ENCODE measurements at places on chromosomes 5 and 9.

DNA sequence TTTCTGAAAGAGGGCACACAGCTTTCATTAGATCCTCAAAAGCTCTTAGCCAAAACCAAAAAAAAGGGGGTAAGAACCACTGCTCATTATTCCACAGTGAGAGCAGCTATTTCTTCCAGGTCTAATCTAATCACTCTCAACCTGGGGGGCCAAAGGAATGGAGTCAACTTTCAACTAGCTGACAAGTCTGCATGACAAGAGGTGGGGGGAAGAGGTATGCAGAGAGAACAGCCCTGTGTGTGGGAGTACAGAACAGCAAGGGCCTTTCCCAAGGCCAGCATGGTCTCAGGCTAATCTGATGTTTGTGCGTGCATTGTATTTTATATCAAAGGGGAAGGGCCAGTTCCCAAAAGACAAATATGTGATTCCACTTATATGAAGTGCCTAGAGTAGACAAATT lies 36.9 kb upstream of the PIP5K1B start:
- DNase-seq = no peak

- no peak for DNase-seq
Observed at GRCh38 chr9:105967797-105968196, 273.5 kb downstream of the TMEM38B start.

- DNase-seq = no peak
Observed at GRCh38 chr9:18398038-18398437, 75.9 kb upstream of the ADAMTSL1 start.

- DNase-seq = no peak
Observed at GRCh38 chr5:81694726-81695125, 56.2 kb downstream of the SSBP2 start.

DNA sequence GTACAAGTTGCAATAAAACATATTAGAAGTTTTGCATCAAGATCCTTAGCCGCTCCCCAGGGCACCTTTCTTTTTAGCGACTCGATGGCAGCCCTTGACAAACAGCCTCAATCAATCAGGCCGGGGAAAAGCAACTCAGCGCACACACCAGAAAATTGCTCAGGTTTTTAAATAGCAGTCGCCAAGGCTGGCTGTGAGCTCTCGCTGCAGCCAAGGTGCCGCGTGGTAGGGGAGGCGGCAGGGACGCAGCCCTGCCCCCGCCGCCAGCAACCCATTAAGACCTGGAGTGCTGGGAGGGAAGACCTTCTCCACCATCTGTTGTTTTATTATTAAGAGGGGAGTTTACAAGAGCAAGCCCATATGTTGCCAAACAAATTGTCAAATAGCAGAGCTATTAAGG lies 22.6 kb downstream of the ASS1 start:
- no peak for DNase-seq

DNA sequence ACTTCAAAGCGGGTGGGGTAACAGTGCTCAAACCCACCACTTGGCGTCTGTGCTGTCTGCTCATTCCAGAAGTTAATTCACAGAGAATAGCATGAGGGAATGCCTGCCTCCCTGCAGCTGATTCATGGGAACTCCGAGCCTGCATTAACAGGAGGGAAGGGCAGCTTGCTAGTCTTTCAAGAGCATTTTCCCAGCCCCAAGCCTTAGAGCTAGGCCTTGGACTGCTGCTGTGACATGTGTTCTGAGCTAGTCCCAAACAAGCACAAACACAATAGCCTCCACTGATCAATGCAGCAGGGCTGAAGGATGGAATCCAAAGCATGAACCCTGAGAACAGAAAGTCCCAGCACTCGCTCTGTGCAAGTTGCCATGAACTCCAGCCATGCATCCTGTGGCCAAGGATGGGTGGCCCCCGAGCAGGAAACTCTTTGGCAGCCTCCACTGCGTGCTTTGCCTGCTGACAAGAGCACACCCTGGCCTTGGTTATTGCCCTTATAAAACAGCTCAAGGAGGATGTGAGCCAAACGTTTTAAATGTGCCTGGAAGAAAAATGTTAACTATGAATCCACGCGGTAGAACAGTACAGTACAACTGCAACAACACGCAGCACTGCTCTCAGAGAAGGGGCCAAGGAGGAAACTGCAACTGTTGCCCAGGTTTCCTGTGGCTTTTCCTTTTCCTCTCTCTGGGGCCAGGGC lies 653.1 kb upstream of the KLF4 start:
- DNase-seq = no peak

DNA sequence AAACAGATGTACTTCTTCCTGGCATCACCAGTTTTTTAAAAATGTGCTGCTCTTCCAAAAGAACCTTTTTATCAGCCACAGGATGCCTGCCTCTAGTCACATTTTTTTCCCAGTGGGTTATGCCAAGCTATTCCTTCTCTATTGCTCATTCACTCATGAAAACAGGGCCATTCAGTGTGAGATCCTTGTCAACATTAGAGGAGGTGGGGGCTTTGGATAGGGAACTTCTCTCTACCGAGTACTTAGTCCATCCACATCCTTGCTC lies 3.1 kb downstream of the TMEM252 start:
- DNase-seq = no peak

- DNase-seq = no peak
Observed at GRCh38 chr9:35778496-35778895, 12.9 kb upstream of the NPR2 start.

- no peak for DNase-seq
Observed at GRCh38 chr5:138051441-138052296, 18.8 kb upstream of the FAM13B start.

DNA sequence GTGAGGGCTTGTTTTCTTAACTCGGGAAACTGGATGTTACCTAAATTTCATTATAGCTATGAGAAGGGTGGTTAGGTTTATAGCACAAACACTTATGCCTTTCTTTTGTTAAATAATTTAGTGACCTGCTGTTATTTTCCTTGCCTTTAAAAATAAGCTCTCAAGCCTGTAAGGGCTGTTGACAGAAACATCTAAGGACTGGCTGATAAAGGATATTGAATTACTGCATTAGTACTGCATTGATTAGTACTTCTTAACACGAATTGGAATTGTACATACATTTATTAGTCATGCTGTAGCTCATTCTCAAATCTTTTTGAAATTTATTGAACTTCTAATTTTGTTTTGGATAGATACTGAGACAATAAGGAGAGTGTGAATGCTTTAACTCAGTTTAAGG lies 85.1 kb upstream of the DHFR start:
- DNase-seq = no peak

DNA sequence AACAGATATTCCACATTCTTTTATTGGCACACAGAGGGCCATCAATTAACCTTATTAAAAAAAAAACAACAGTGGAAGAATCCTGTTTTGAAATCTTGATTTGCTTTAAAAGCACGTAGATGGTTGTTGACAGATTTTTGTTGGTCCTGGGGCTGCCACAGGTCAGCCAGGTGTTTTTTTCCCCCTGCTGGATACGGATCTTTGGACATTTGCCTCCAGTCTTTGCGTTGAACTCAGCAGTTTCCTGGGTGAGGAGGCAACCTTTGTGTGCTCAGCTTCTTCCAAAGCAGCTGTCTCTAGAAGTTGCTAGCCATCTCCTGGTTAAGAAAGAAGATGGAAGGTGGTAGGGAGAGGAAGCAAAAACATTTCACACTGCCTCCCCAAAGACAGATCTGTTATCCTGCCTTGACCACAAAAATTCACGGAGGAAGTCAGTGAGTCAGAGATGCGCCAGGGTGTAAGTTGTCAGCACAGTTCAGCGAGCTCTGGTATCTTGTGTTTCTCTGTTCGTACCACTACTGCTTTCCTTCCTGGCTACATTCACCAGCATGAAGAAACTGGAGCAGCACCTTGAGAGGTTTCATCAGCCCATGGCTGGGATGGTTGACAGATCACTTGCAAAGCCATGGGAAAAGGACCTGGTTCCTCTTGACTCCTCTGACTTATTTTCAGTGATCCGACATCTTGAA lies 207.3 kb downstream of the ARHGAP26 start:
- DNase-seq = peak; percentile 55

- no peak for DNase-seq
Observed at GRCh38 chr5:168341178-168341577, 49.7 kb downstream of the WWC1 start.

DNA sequence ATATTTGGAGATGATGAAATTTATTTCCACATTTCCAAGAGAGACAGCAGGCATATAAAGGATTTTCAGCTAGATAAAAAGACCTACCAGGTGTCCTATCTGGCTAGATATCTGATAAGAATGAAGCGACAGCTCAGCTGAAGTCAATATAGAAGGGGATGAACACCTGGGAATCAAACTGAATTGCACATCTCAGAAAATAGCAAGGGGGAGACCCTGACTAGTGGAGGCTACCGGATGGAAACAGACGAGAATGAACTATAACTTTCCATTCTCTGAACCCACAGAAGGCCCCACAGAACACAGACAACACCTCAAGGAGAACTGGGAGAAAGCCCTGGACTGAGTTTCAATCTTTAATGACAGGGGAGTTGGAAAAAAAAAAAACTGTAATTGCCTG lies 51.1 kb downstream of the CPLANE1 start:
- no peak for DNase-seq

DNA sequence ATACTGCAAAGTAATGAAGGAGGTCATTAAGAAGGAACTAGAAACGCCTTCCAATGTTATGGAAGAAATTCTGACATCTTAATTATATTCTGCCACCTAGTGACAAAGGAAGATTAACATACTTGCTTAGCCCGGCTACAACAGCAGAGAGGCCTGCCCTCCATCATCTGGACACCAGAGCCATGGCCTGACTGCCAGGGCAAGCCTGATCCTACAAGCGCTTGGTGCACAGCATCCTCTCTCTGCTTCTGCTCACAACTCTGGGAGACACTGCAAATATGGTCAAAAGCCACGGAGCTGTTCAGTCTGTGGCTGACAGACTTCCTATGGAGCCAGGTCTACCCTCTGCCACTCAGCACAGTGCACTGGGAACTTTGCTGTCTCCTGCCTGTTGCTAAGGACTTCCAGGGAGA lies 87.3 kb upstream of the SLC44A1 start:
- no peak for DNase-seq

DNA sequence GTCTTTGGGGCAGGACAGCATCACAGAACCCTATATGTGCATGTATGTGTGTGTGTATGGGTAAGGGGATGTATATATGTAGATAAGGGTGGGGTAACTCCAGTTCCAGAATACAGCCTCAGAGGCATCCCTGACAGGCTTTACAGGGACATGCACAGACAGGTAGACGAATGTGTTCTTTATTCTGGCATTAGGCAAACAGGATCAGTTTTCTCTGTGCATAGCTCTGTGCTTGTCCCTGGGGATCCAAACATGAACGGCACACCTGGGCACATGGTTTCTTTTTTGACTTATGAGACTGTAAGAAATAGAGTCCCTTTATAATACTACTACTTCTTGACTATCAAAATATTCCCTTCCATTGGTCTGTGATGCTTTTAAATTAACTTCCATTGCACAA lies 120.6 kb downstream of the TRIO start:
- DNase-seq = no peak

GRCh38 chr5:71816307-71816706 lies 97.2 kb downstream of the CARTPT start:
- no peak for DNase-seq

- DNase-seq = no peak
Observed at GRCh38 chr9:86064220-86064619, 35.1 kb downstream of the GOLM1 start.

Data from HS-27A (cell line).